HT-29 (cell line): ENCODE measurements at places on chromosomes 6 and 20. TPM values are rescaled to one million over a fixed set of nuclear protein-coding genes. Genes with fewer than 3 reads are reported as not detected.

DNA sequence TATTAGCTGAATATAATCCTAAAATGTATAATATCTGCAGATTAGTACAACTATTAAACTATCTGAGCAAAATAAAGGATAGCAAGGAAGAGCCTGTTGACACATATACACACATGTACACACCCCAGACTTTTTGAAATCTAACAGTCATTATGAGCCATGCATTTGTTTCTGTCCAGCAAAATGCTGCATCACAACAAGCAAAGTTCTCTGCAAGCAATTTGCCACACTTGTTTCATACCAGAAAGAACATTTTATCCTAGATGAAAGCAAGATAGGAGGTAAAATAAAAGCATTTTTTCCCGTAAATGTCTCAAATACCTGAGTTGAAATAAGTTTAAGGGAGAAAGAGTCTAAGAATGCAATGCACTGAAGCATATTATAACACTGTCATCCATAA is 145.2 kb downstream of the COL21A1 start:
- no peak for DNase-seq

- DNase-seq, result no peak
Observed at GRCh38 chr6:13496513-13497190, 9.3 kb upstream of the GFOD1 start.

GRCh38 chr6:113511100-113511499 is 346.0 kb upstream of the MARCKS start:
- DNase-seq, result no peak

- DNase-seq, result no peak
Observed at GRCh38 chr6:52297433-52297832, 12.9 kb upstream of the MCM3 start.

DNA sequence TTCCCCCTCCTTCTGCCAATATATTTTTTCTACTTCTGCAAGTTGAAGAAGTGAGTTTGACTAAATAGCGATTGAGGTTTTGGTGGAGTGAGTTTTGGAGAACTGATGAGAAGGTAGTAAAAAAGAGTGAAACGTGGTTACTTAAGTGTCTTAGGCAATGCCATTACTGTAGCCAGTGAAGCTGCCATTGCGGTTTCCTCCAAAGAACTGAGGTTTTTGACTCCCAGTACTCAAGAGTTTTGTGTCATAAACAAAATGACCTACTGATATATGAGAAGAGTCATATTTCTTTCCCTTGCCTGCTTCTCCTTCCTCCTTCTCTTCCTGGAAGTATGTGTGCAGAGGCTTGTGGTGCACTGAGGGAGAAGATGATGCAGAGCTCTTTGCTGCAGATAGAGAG is 554.5 kb upstream of the MAP3K7 start:
- no peak for DNase-seq

DNA sequence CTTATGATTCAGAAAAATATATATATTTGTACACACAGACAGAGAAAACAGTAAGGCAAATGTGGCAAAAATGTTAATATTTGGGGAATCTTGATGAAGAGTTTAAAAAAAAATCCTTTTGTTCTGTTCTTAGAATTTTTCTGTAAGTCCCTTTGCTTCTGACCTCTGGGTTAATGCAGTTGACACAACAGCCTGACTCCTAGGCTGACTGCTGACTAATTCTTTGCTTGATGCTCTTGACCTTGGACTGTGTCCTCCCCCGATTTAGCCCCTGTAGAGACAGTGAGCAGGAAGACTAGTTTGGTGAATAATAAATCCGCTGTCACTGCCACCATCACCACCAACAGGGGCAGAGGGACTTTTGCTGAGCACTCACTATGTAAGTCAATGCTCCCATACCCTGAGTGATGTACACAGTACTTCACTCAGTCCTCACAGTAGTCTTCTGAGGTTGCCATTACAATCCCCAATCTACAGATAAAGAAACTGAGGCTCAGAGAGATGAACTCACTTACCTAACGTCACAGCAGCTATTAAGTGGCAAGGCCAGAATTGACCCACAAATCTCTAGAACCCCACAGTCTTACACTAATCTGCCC is 71.7 kb downstream of the SNX5 start:
- no peak for DNase-seq

TGM6 gene
- not detected in 2 replicates for total RNA-seq

KCNG1 gene
- total RNA-seq, result not detected in 2 replicates
